ENCODE measurements at places on chromosomes 3 and 15.

DNA sequence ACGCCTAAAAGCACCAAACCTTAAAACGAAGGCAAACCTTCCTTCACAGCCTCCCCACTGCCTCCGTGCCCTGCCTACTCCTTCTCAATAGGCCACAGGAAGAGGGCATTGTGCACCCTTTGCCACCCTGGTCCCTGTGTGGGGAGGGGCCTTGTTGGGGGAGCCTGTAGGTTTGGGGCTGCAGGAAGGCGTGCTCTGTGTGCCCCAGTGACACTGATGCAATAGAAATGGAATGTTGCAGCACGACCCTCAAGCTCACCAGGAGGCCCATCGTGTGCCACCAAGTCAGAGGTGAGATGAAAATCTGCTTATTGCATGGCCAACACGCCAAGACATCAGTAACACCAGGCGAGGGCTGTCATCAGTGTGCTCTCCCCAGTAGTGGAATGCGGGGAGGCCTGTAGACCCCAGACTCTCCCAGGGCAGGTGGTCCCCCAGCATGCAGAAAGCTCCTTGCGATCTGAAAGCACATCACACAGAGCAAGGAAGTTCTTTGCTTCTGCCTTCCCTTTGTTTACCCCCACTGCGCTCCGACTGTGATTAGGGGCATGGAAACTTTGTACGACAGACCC, 86.2 kb downstream of the ASB7 start:
- no peak for DNase-seq

DNA sequence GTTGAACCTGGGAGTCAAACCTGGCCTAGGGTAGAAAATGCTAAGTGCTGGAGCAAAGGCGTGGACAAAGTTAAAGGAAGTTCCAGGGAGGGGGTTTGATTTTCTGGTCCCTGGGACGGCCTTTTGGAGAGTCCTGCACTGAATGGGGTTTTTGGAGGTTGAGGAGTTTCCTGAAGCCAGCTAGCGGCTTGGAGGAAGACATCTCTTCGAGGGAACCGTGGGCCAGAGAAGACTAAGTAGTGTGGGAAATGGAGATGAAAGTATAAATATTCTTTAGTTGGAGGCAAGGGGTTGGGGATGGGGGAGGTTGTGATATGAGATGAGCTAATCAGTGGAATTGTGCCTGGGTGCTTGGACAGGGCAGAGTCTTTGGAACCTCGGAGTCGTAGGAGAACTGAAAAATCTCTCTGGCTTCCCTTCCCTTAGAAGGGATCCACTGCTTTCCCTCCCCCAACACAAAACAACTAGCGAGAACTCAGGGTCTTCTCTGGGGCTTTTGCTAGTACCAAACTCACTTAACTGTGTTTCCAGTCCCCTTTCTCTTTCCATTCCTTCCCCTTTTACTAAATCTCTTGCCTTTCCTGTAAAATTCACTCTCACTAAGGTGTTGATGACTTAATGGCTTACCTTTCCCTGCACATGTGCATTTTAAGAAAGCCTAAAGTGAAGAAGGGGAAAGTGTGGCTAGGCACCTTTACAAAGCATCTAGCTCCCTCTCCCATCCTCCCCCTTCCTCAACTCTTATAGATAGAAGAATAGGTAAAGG, 1.0 kb downstream of the LPP start:
- no peak for DNase-seq

- DNase-seq: no peak
Observed at GRCh38 chr3:55243678-55244077, 243.4 kb downstream of the WNT5A start.

DNA sequence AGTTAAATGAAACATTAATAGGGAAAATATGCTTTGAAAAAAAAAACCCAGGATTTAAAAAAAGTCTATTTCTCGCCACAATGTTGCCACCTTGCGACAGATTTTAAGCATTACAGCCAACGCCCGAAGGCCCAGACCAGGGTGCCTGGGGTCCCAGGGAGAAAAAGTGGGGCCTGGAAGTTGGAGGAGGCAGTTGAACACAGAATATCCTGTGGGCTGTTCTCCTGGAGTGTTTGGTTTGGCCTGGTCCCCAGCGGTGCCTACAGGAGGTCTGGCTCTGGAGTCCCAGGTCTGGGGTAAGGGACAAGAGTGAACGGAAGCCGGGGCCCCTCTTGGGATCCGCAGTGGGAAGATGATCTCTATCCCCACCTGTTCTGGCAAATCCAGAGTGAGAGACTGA, 3.4 kb downstream of the RNU6-1 start:
- DNase-seq: no peak

- no peak for DNase-seq
Observed at GRCh38 chr15:75790631-75791336, 52.5 kb upstream of the UBE2Q2 start.

DNA sequence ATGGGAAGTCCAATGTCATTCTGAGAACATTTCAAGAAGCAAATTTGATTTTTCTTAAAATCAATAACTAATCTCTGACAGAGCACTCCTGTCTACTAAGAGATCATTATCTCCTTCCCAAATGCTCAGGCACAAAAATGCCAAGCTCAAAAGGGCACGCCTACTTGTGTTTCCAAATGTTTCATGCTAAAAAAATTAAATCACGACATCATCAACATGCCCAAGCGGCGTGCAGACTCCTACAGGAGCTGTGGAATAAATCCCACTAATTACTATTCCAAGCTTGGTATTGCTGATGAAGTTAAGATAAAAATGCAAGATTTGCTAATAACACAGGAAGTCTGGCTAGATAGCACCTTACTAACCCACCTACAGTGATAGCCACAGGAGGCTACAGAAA, 140.8 kb downstream of the OSBPL10 start:
- no peak for DNase-seq

- DNase-seq: no peak
Observed at GRCh38 chr3:11168881-11169805, 14.8 kb downstream of the HRH1 start.

GRCh38 chr3:42063888-42064287, 27.3 kb upstream of the TRAK1 start:
- DNase-seq: peak; percentile 72

- DNase-seq: no peak
Observed at GRCh38 chr3:127739347-127740135, 66.8 kb downstream of the ABTB1 start.

- DNase-seq: no peak
Observed at GRCh38 chr15:65611888-65612615, 1.1 kb upstream of the INTS14 start.

- DNase-seq: no peak
Observed at GRCh38 chr3:122719273-122719921, 38.8 kb downstream of the PARP14 start.

GRCh38 chr3:109257269-109257668, 59.0 kb downstream of the DPPA2 start:
- DNase-seq: peak; percentile 25

GRCh38 chr15:72168131-72168807, 29.3 kb downstream of the GRAMD2A start:
- DNase-seq: no peak

GRCh38 chr3:137987723-137988122, 22.2 kb upstream of the CLDN18 start:
- DNase-seq: no peak

- DNase-seq: no peak
Observed at GRCh38 chr3:134072881-134073582, 43.3 kb upstream of the SLCO2A1 start.

- DNase-seq: no peak
Observed at GRCh38 chr3:13023235-13023970, 49.8 kb downstream of the IQSEC1 start.

GRCh38 chr3:175495331-175495730, 636.2 kb downstream of the NAALADL2 start:
- no peak for DNase-seq

GRCh38 chr15:92051716-92052115, 198.2 kb downstream of the SLCO3A1 start:
- no peak for DNase-seq

DNA sequence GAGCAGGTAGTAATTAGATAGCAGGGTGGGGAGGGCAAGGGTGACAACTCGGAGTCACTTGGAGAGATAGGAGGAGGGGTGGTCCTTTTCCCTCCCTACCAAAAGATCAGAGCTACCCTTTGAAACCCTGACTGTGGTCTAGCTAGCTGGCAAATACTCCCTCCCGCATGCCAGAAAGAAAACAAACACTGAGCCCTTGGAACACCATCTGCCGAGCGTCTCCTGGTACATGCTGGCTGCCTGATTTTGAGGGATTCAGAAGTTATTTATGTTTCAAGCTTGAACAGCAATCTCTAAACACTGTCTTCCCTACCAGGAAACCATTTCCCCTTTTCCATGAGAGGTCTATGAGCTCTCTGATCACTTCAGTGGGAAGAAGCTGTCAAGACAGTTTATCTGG, 291.6 kb upstream of the CFAP20DC start:
- DNase-seq: no peak

GRCh38 chr3:136651581-136651980, 100.6 kb downstream of the STAG1 start:
- no peak for DNase-seq

DNA sequence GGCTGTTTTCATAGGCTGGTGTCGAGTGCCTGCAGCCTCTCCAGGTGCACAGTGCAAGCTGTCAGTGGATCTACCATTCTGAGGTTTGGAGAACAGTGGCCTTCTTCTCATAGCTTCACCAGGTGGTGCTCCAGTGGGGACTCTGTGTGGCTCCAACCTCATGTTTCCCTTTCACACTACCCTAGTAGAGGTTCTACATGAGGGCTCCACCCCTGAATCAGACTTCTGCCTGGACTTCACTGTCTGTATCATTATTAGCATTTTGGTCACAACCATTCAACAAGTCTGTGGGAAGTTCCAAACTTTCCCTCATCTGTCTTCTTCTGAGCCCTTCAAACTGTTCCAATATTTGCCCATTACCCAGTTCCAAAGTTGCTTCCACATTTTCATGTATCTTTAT, 1003.7 kb downstream of the MCTP2 start:
- DNase-seq: no peak

GRCh38 chr3:32041316-32041715, 59.8 kb downstream of the ZNF860 start:
- no peak for DNase-seq

- DNase-seq: no peak
Observed at GRCh38 chr15:92523176-92523575, 129.5 kb downstream of the ST8SIA2 start.

GRCh38 chr3:16904423-16905417, 20.0 kb downstream of the PLCL2 start:
- DNase-seq: no peak

- no peak for DNase-seq
Observed at GRCh38 chr3:70516076-70516475, 203.6 kb upstream of the MDFIC2 start.

DNA sequence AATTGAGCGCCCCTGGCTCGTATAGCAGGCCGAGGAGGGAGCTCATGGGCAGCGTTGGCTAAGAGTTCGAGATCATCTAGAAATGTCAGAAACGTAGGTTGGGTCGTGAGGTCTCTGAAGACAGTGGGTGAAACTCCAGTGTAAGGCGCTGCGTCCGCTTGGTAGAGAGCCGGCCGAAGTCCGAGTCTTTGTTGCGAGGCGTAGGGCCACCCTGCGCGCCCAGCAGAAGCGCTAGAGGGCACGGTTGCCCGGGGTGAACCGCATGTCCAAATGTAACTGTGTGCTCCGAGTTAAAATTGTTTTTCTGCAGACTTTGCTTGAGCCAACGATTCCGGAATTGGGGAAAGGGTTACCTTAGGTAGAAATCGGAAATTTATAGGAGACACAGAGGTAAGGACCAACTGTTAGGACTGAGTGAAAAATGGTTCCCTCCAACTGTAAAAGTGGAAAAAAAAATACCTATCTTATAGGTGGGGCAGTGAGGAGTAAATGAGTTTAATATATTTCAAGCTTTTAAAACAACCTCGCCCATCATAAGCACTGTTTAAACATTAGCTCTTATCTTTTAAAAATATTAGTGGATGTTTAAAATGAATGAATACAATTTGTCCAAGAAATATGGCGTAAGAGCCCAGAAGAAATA, 993 bp upstream of the SIAH2 start:
- DNase-seq: no peak

GRCh38 chr3:11724615-11725339, 81.1 kb upstream of the VGLL4 start:
- no peak for DNase-seq

- DNase-seq: no peak
Observed at GRCh38 chr15:29638011-29638410, 184.3 kb downstream of the TJP1 start.

GRCh38 chr15:31222773-31223341, 103.8 kb upstream of the KLF13 start:
- no peak for DNase-seq

DNA sequence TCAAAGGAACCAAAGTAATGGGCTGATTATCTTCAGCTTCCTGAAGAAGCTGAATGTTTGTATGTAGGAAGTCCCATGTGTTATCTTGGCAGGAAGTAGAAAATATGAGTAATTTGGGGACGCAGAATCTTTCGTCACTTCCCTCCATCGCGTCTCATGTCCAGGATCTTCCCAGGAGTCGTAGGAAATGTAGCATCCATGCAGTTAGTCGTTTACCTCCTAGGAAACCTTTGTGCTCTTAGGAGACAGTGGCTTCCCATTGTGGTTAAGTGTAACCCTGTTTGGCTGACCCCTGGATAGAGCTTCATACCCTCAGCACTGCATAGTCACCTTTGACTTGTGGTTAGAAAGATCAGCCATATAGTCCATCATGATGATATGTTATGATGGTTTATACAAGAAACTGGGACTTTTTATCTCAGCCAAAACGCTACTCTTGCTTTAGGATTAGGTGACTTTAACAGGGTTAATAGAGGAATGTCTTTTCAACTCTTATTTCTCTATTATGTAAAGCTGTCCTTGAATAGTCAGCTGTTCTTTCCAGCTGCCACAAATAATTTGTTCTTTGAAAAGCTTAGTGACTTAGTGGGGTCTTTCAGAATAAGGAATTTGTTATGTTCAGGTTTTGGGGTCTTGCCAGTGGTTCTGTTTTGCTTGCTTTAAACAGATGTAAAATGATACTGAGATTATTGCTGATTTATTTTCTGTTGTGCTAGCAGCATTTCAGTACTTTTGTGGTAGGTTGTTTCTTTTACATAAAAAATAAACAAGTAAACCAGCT, 92.2 kb downstream of the KLHL25 start:
- no peak for DNase-seq

- DNase-seq: no peak
Observed at GRCh38 chr3:132325103-132325606, 7.9 kb downstream of the ACP3 start.

GRCh38 chr3:139353920-139354556, 10.2 kb downstream of the MRPS22 start:
- peak; percentile 15 for DNase-seq

DNA sequence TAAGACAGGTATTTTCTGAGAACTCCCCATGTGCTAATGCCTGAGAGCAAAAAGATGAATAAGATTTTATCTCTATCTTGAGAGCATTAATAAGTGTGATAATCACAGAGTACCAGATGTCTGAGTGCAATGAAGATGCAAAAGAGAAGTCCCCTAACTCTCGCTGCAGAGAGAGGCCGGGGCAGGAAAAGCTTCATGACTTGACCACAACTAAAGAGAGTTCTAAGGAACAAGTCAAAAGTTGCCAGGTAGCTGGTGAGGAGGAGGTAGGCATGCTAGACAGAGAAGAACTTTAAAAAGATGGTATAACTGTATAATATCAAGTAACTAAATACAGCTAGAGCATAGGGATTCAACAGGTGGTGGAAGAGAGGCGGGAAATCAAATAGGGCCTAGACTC, 28.8 kb downstream of the MTMR10 start:
- DNase-seq: no peak
